Right cardiac atrium (tissue), 5 donors: ENCODE measurements at places on chromosomes 2 and 18. TPM values are rescaled to one million over a fixed set of nuclear protein-coding genes. Genes with fewer than 3 reads are reported as not detected.

Gene CAVIN2
- total RNA-seq = 125 TPM

- DNase-seq = peak; percentile 27
Measured at GRCh38 chr2:26922405-26923188, 47.8 kb upstream of the MAPRE3 start.

Gene FBXO48
- total RNA-seq = 0.42 TPM

DNA sequence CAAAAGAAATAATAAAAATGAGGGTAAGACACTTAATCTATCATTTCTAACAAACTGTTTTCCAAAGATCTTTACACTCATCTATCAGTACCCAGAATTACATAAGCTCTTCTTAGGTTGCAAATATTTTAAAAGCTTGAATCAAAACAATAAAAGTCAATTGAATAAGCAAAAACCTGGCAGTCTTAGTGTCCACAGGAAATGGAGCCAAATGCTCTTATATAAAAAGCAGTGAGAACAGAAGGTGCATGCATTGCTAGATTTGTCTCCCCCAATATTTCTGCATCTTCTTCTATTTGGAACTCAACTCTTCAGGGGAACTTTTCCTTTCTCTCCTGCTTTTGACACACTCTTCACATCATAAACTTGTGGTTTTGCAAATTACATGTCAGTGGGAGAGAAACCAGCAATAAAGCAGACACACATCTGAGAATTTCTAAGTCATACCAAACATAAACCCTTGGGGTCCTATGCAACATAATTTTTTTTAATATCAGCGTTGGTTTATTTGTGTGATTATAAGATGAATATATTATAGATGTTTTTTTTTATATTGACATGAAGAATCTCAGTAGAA lies 343.9 kb upstream of the ACVR2A start:
- DNase-seq = no peak

DNA sequence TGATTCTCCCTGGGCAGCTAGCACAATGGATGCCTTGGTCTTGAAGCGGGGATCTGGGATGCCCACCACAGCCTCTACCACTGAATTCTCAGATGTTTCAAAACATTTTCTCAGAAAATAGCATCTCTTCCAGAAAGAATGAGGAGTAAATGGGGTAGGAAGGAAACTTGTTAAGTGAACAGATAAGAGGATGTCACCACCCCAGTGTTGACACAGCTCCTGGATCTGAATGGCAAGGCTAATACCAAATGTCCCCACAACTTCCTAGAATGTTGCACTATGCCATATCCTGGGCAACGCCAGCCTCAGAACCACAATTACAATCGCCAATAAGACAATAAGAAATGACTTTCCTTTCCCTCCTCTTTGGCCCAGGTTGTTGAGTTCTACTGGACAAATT lies 177.2 kb downstream of the BCL11A start:
- no peak for DNase-seq

Gene TTN
- 1,828 TPM for total RNA-seq

GRCh38 chr2:70887550-70888246 lies 48.0 kb upstream of the ATP6V1B1 start:
- DNase-seq = peak; percentile 77

Gene BOLL
- not detected for total RNA-seq

- no peak for DNase-seq
Measured at GRCh38 chr2:85994421-85994777, 105.6 kb upstream of the ST3GAL5 start.

- DNase-seq = no peak
Measured at GRCh38 chr2:164903204-164903603, 52.1 kb downstream of the SLC38A11 start.

Gene PPP1R1C
- 7.8 TPM for total RNA-seq

DNA sequence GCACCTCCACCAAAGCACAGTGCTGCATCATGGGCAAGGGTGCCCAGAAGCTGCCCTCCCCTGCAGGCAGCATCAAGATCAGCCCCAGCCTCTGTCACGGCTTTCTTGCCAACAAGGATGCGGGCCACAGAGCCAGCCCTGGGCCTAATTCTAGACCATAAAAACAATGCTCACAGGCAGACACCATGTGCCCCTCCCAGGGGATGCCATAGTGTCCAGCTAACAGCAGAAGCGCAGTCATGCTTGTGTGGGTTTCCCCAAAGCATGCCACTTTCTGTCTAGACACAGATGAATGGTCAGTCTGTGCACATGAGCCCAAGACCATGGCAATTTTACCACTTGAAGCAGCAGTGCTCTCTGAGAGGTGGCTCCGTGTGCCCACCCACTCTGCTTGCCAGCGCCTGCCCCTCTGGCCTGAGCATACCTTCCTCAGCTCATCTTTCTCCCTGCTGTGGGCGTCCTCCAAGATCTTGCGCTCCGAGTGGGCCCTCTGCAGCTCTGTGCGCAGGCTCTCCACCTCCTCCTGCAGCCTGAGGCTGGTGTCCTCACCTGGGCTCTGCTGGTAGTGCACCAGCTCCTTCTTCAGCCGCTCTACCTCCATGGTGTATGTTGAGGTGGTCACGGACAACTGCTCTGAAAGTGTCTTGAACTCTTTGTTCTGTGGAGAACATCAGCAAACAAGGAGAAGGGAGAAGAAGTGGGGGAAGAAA lies 81.3 kb upstream of the ACAA2 start:
- no peak for DNase-seq

GRCh38 chr2:204691911-204692510 lies 146.7 kb downstream of the PARD3B start:
- DNase-seq = no peak

Gene HOXD1
- total RNA-seq = not detected

Gene CERKL
- not detected for total RNA-seq

Gene TRAPPC8
- 31.6 TPM for total RNA-seq

DNA sequence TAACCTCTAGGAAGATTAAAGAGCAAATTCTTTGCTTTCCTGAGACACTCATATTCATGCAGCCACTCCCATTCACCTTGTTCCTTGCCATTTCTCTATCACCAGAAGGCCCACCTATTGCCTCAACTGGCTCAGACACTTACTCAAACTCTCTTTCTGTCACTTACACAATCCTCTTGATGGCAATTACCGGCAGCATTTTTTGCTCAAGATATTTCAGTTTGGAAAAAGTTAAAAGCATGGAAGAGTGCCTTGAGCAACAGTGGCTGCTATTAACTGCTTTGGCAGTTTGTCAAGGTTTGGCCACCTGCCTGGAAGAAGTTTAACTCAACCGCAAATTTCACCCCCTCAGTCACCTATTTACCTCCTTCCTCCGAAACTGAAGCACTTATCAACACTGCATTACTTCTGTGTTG lies 1104.0 kb upstream of the PIK3C3 start:
- no peak for DNase-seq
